PC-3 (cell line): ENCODE measurements at places on chromosomes 7 and 10. TPM values are rescaled to one million over a fixed set of nuclear protein-coding genes. Genes with fewer than 3 reads are reported as not detected.

The FBXO24 gene
- total RNA-seq, result 0.40 TPM in 1 of 2 replicates, not detected in the other

The PPP1R3A gene
- total RNA-seq, result not detected in 2 replicates

GRCh38 chr7:25732766-25733217, 419.2 kb upstream of the NFE2L3 start:
- no peak for DNase-seq

GRCh38 chr7:20083781-20084180, 133.4 kb downstream of the MACC1 start:
- DNase-seq, result peak; percentile 83

DNA sequence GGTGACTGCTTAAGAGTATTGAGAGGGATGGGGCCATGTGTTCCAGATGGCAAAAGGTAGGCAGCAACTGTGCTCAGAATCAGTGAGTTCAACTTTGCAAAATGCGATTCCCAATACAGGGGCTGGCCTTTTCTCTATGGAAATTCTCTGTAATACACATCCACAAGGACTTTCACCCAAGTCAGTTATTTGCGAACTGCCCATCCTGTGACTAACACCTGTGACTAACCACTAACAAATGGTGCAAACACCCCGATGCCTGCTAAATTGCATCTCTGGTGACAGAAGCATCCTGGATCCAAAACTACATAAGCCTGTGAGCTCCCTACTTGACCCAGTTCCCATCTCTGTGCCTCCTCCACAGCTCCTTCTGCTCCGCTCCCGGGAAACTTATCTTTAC, 9.0 kb upstream of the CUZD1 start:
- peak; percentile 88 for DNase-seq

DNA sequence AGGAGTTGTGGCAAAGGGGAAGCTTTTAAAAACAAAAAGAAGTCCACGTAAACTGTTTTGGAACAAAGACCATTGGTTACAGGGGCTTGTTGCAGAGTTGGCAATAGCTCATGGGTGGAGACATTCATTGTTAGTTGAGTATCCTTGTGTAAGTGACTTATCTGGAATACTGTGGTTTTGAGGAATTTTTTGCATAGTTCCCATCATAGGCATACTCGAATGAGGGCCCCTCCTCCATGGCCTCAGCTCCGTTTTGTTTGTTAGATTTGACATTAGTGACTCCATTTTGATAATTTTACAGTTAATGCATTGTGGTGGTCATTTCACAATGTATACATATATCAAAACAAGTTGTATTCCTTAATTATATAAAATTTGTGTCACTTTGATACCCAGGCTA, 12.8 kb upstream of the SMKR1 start:
- peak; percentile 15 for DNase-seq

- DNase-seq, result peak; percentile 66
Measured at GRCh38 chr7:43693687-43694398, 35.5 kb downstream of the COA1 start.

DNA sequence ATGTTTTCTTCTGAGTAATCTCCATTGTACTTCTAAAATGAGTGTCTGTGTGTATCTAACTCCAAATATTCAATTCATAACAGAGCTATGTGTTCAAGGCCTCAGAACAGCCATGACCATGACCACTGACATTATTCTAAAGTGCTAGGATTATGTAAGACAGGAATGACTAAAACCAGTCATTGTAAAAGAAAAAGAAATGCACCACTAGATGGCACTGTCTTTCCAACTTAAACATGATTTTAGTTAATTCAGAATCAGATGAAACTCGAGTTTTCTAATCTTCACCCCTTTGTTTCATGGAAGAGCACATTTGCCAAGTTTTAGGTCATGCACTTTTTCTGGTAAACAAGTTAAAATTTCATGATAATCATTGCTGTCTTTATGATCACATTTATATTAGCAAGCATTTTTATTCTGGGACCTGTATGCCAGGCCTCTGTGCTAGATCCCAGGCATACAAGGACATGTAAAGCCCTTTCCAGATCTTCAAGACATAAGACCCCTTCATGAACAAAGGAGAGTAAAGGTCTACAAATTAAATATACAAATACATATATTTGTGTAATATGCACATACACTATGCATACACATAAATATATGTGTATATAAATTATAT, 26.1 kb upstream of the RSU1 start:
- DNase-seq, result peak; percentile 83

- DNase-seq, result no peak
Measured at GRCh38 chr10:130424418-130424817, 288.2 kb downstream of the GLRX3 start.
